ENCODE measurements at places on chromosomes 11 and 22. TPM values are rescaled to one million over a fixed set of nuclear protein-coding genes. Genes with fewer than 3 reads are reported as not detected.
A peak's percentile ranks its signal among the peaks of the same experiment; 100 is the strongest.

The OR5L2 gene
- total RNA-seq: not detected

The SLCO2B1 gene
- 7.7 TPM for total RNA-seq

The LMO2 gene
- 2.1 TPM for total RNA-seq

The PHOX2A gene
- total RNA-seq: not detected

The ACCS gene
- 17.4 TPM for total RNA-seq

The OR2AG1 gene
- total RNA-seq: not detected

The ANO1 gene
- 87.7 TPM for total RNA-seq

- DNase-seq: no peak
- no peaks in the 10 kb centered on the region for H3K36me3 ChIP-seq
- no peaks in the 10 kb centered on the region for H3K4me1 ChIP-seq
- H3K4me3 ChIP-seq: no peak overlapping the region
These were observed 153.0 kb downstream of the BBOX1 start for GRCh38 chr11:27193434-27194225.

GRCh38 chr11:65726660-65727059, 6.1 kb upstream of the RNASEH2C start:
- no peak for DNase-seq
- H3K4me1 ChIP-seq: no peaks in the 10 kb centered on the region
- H3K4me3 ChIP-seq: no peak overlapping the region
- no peak overlapping the region for H3K27ac ChIP-seq
- no peaks in the 10 kb centered on the region for H3K36me3 ChIP-seq

GRCh38 chr11:18563090-18563730, 25.3 kb downstream of the UEVLD start:
- H3K36me3 ChIP-seq: peaks cover 67% of the 10 kb centered on the region
- no peak for DNase-seq
- no peak overlapping the region for H3K27ac ChIP-seq
- H3K4me3 ChIP-seq: no peak overlapping the region

GRCh38 chr11:131491503-131491902, 121.1 kb downstream of the NTM start:
- no peaks in the 10 kb centered on the region for H3K36me3 ChIP-seq
- peaks cover 21% of the 10 kb centered on the region for H3K4me1 ChIP-seq
- DNase-seq: no peak
- no peaks in the 10 kb centered on the region for H3K27me3 ChIP-seq

GRCh38 chr11:66479394-66480116, 679 bp upstream of the DPP3 start:
- H3K27ac ChIP-seq: peak overlapping the region; percentile 85
- H3K36me3 ChIP-seq: peaks cover 16% of the 10 kb centered on the region
- H3K4me3 ChIP-seq: peak overlapping the region; percentile 58
- H3K4me1 ChIP-seq: peaks cover 16% of the 10 kb centered on the region
- DNase-seq: no peak

- peaks cover 14% of the 10 kb centered on the region for H3K4me1 ChIP-seq
- no peaks in the 10 kb centered on the region for H3K36me3 ChIP-seq
- no peak overlapping the region for H3K4me3 ChIP-seq
- H3K27ac ChIP-seq: no peak overlapping the region
These were observed 8.9 kb downstream of the PHLDA2 start for GRCh38 chr11:2920343-2920742.

DNA sequence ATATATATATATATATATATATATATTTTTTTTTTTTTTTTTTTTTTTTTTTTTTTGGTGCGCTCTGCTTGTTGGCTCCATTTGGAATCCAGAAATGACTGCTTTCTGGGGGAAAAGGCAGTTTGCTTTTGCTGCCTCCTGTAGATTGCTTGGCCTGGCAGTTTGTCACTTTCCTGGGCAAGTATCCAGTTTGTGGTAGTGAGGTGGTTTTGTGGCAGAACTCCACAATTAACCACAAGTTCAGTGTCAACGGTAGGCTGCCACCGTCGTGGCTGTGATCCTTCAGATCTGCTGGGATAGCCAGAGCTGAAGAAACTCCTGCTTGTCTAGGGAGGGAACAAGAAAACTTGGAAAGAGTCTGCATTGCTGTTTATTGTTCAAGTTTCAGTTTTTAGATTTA, 5.0 kb upstream of the PDE3B start:
- H3K27ac ChIP-seq: no peak overlapping the region
- DNase-seq: no peak
- H3K36me3 ChIP-seq: no peaks in the 10 kb centered on the region
- peaks cover 5% of the 10 kb centered on the region for H3K4me1 ChIP-seq
- H3K27me3 ChIP-seq: peaks cover 5% of the 10 kb centered on the region

DNA sequence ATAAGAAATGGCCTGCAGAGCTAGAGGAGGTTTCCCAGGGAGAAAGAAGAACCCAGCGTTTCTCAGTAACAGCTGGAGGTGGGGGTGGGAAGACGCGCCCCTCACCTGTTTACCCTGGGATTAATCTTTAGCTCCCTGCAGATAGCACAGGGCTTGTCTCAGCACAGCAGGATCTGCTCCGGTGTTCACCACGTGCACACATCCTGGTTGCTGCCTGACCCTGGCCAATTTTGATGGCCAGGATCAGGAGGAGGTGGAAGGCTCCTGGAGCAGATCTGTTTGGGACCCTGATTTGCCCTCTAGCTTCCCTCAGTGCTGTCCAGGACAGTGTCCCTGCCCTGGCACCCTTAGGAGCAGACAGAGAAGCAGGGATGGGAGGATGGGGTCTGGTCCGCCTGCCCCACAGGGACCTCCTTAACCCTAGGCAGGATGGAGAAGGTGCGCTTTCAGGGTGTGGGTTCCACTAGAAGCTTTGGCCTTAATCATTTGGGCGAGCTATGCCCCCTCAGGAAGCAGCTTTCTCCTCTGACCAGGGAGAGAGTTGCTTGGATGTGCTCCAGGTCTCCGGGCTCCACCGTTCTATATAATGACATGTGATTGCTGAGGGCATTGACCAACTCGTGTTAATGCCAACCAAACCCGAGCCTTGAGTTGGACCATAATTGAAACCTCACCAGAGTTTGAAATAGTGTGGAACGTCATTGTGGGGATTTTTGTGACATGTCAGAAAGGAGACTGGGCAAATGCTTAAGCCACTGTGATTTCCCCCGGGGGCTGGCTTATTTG, 19.3 kb downstream of the UPB1 start:
- no peak for DNase-seq
- peaks cover 21% of the 10 kb centered on the region for H3K4me1 ChIP-seq

GRCh38 chr11:117239295-117239694, 6.8 kb downstream of the RNF214 start:
- peaks cover 31% of the 10 kb centered on the region for H3K36me3 ChIP-seq
- no peak for DNase-seq
- H3K27me3 ChIP-seq: no peaks in the 10 kb centered on the region
- H3K4me3 ChIP-seq: no peak overlapping the region
- H3K4me1 ChIP-seq: peaks cover under 1% of the 10 kb centered on the region

GRCh38 chr22:40415531-40416266, 45.3 kb downstream of the SGSM3 start:
- no peaks in the 10 kb centered on the region for H3K27me3 ChIP-seq
- H3K27ac ChIP-seq: no peak overlapping the region
- peaks cover 18% of the 10 kb centered on the region for H3K4me1 ChIP-seq
- H3K36me3 ChIP-seq: peaks cover 68% of the 10 kb centered on the region
- no peak for DNase-seq
- no peak overlapping the region for H3K4me3 ChIP-seq

DNA sequence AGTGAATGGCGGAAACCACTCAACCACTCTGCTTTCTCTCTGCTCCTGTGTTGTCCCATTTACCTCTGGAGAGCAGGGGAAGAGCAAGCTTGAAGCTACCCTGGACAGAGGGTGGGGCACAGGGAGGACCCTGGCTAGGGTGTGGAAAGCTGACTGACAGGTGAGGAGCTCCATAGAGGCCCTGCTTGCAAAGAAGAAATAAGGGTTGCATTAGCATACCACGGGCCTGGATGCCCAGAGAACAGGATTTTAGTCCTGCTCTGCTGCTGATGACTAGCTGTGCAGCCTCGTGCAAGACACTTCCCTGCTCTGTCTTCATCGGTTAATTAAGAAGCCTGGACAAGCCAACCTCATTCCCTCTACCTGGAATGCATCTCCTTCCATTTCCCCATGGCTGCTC, 135.0 kb downstream of the BUD13 start:
- no peak overlapping the region for H3K4me3 ChIP-seq
- peaks cover 19% of the 10 kb centered on the region for H3K27me3 ChIP-seq
- H3K27ac ChIP-seq: no peak overlapping the region
- no peaks in the 10 kb centered on the region for H3K4me1 ChIP-seq
- no peak for DNase-seq
- no peaks in the 10 kb centered on the region for H3K36me3 ChIP-seq

DNA sequence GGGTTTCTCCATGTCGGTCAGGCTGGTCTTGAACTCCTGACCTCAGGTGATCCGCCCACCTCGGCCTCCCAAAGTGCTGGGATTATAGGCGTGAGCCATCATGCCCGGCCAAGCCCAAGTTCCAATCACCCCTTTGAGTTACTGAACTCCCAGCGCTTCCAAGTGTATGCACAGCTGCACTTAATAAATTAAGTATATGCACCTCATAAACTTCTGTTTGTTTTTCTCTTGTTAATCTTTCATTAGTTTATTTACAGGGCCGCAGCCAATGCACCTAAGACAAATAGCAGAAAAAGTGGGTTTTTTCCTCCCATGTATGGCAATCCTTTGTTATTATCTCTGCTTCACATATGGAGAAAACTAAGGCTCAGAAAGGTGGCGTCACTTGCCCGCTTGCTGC, 21.3 kb downstream of the SYN3 start:
- H3K27ac ChIP-seq: no peak overlapping the region
- no peak overlapping the region for H3K4me3 ChIP-seq
- peaks cover 14% of the 10 kb centered on the region for H3K27me3 ChIP-seq
- H3K36me3 ChIP-seq: no peaks in the 10 kb centered on the region
- peaks cover 3% of the 10 kb centered on the region for H3K4me1 ChIP-seq
- DNase-seq: no peak

GRCh38 chr22:43988116-43988820, 33.0 kb downstream of the SAMM50 start:
- H3K4me1 ChIP-seq: peaks cover 4% of the 10 kb centered on the region
- DNase-seq: no peak
- no peak overlapping the region for H3K27ac ChIP-seq
- no peak overlapping the region for H3K4me3 ChIP-seq
- H3K36me3 ChIP-seq: peaks cover 82% of the 10 kb centered on the region

- H3K27ac ChIP-seq: no peak overlapping the region
- peaks cover 19% of the 10 kb centered on the region for H3K4me1 ChIP-seq
- H3K27me3 ChIP-seq: no peaks in the 10 kb centered on the region
- DNase-seq: no peak
- no peaks in the 10 kb centered on the region for H3K36me3 ChIP-seq
These were observed 24.4 kb downstream of the SREBF2 start for GRCh38 chr22:41857155-41857859.

DNA sequence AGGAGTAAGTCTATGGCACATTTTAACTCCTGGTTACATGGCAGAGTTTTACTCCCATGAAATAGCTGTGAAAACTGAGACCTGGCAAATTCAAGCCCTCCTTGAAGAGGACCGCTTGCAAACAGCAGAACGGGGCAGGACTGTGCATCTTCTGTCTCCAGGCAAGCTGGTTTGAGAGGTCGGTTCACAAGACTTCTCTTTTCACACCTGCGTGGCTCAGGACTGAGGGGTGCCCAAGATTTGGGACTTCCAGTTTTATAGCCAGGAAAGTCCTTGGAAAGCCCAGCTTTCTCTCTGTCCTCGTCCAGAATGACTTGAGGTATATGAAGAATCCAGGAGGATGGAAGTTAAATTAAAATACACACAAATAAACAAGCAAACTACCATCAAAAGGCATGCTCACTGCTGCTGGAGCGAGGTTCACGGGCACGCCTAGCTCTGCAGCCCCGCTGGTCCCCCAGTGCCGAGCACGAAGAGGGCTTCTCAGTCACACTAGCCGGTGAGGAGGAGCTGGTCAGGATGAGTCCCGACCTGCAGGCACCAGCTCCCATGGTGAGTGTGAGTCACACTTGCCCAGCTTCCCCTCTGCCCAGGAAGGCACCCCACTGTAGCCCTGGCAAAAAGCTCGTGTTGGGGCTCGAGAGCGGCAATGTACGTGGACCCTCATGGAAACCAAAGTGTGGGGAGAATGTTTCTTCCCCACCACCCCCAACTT, 1382.4 kb downstream of the BRD1 start:
- H3K4me1 ChIP-seq: no peaks in the 10 kb centered on the region
- no peak for DNase-seq
- H3K27me3 ChIP-seq: peaks cover 18% of the 10 kb centered on the region
- no peak overlapping the region for H3K4me3 ChIP-seq
- no peak overlapping the region for H3K27ac ChIP-seq

GRCh38 chr22:38397189-38398085, 57.6 kb downstream of the KCNJ4 start:
- peak overlapping the region; percentile 92 for H3K27ac ChIP-seq
- peaks cover 26% of the 10 kb centered on the region for H3K4me1 ChIP-seq
- DNase-seq: no peak
- H3K36me3 ChIP-seq: no peaks in the 10 kb centered on the region

- no peak for DNase-seq
- peaks cover 18% of the 10 kb centered on the region for H3K27me3 ChIP-seq
- H3K4me1 ChIP-seq: peaks cover 15% of the 10 kb centered on the region
- H3K27ac ChIP-seq: no peak overlapping the region
These were observed 480.5 kb downstream of the MIAT start for GRCh38 chr22:27137871-27138337.

- H3K36me3 ChIP-seq: no peaks in the 10 kb centered on the region
- peaks cover 14% of the 10 kb centered on the region for H3K4me1 ChIP-seq
- H3K27me3 ChIP-seq: no peaks in the 10 kb centered on the region
- no peak for DNase-seq
- H3K4me3 ChIP-seq: no peak overlapping the region
- H3K27ac ChIP-seq: no peak overlapping the region
These were observed 8.8 kb upstream of the ST14 start for GRCh38 chr11:130150790-130151189.

DNA sequence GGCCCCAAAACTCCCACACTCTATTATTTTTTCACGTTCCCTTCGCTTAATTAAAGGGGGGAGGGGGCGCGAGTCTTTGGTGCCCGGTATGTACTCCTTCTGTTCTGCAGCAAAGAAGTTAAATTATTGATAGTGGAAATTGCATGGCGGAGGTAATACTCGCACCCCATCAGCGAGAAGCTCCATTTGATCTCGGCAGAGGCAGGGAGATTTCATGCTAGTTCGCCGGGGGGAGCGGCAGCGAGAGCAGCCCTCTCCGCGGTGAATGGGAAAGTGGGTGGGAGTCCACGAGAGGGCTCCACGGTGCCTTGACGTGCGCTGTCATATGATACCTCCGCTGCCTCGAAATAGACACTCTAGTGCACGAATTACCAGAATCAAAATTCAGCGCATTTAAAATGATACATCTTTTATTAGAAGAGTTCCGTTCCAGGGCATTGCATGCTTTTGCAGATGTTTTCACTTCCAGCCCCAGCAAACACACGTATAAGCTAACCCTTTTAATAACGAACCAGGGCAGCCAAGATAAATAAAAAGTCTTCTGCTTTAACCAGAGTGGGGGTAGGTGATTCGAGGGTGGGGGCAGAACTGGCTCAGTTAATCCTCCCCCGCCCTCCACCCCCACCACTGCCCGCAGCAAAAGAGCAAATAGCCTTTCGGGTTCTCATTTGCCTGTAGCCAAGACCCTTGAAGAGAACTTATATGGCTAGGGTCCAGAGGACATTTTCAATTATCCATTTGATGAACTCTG, 1.3 kb upstream of the BDNF start:
- DNase-seq: no peak
- H3K27ac ChIP-seq: no peak overlapping the region
- H3K36me3 ChIP-seq: no peaks in the 10 kb centered on the region
- peaks cover 31% of the 10 kb centered on the region for H3K4me1 ChIP-seq
- H3K4me3 ChIP-seq: peak overlapping the region; percentile 63

All from suprapubic skin (tissue), 4 donors.